ENCODE measurements at places on chromosomes 3 and 15.

DNA sequence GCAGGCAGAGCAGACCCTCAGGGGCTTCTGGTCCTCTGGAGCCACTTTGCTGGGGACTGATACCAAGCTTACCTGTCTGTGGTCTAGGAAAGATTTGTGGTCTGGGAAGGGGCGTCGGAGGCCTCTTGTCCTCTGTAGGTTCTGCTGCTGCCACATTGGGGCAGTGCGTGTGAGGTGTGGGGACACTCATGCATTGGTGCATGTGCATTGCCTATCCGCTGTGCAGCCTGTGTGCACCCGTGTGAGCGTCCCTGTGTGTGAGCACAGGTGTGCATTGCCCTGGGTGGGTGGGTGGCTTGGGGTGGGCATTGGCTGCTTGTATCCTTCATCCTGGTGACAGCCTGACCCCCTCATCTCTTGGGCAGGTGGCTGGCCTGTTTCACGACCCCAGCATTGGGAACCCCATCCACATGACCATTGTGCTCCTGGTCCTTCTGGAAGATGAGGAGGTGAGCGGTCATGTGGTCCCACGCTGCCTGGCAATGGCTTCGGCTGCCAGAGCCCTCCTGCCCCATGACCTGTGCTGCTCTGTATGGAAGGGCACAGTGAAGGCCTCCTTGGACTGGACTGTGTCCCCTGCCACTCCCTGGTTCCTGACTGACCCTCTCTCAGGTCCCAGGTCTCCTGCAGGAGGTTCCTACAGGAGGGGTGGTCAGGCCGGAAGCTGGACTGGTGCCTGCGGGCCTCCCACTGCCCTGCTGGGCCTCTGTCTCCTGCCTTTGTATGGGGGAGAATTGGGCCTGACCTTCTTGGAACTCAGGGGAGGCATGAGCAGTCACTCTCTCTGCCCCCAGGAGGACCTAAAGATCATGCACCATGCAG is 41.5 kb downstream of the SAXO2 start:
- no peak for DNase-seq

- DNase-seq, result no peak
Observed at GRCh38 chr15:47548231-47548630, 169.1 kb upstream of the SEMA6D start.

DNA sequence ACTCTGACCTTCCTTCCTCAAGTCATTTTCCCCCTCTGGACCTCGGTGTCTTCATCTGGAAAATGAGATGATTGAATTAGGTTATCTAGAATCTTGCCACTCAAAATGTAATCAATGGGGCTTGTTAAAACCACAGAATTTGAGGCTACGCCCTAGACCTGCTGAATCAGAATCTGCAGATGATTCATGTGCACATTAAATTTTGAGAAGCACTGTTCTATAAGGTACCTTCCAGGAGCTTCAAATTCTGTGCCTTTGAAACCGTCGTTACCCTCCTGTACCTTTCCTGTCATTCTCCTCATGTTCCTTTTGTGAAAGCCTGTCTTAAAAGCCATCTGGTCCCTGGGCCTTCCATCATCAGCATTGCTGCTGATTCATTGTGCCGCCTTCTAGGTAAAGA is 172.4 kb upstream of the TOPAZ1 start:
- no peak for DNase-seq

DNA sequence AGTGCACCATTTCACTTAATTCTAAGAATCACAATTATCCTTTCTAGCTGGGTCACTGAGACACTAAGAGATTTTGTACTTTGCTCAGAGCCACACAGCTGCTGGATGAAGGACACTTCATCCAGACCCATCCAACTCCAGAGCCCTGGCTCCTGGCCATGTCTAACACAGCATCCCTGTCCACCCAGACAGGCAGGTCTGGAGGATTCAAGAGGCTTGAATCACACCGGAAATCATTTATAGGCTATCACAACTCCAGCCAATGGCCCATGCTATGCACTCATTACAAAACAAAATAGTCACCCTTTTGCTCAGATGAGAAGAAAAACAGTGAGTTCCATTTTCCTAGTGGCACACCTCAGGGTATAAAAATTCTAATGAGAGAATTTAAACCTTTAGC is 198.2 kb upstream of the LMCD1 start:
- DNase-seq, result no peak

DNA sequence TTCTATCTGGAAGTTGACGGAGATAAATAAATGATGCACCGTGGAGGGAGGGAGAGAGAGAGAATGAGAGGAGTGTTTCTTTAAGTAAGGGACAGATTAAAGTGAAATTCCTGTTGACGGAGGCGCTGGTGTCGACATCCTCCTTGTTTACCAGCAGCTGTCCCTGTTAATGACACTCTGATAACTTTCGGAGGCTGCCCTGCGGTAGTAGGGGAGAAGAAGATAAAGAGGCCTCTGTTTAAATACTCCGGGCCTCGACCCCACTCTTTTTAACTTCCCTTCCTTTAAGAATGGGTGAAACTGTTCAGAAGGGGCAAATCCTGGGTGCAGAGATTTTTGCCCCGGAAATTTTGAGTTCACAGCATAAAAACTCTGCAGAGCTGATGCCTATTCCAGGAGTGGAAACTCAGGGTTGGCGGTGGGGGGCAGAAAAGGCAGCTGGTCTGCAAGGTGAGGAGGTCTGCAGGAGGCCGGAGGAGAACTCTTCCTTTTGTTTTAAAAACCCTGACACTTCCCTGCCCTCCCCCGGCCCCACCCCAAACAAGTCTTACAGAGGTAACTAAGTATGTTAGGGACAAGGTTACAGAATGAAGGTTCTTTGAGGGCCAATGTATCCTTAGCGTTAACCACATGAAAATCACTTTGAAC is 276.6 kb upstream of the NR2F2 start:
- DNase-seq, result no peak

DNA sequence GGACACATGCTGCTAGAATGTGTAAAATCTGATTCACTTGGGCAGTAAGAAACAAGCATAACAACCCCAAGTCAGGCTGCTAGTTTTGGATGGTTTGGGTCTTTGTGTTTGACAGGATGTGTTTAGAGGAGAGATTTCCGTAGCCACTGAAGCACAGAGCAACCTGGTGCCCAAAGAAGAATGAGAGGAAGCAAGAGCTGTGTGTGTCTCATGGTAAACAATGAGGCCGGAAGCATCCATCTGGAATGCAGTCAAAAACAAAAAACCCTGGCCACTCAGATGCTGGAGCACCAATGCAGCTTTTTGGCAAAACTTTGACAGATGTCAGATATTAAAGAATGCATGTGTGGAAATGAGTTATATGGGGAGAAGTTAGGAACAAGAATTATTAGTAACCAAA is 39.4 kb upstream of the SNRK start:
- no peak for DNase-seq

DNA sequence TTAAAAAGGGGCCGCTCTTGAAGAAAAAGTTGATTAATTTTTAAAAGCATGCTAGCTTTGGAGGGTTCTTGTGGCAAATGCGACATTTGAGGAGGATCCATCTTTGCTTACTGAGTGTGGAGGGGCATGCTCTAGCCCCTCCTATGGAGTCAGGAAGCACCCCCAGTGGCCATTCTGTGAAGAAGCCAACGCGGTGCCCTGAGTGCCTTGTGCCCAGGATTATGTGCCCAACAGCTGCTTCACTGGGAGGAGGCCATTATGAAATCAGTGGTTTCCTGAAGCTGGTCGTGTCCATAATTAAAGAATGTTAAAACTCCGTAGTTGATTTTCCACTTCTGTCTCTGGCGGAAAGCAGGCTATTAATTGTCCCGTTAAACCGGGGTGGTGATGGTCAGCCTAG is 69.1 kb upstream of the TNFAIP8L3 start:
- DNase-seq, result no peak

GRCh38 chr15:58520464-58520863 is 88.7 kb downstream of the LIPC start:
- no peak for DNase-seq

DNA sequence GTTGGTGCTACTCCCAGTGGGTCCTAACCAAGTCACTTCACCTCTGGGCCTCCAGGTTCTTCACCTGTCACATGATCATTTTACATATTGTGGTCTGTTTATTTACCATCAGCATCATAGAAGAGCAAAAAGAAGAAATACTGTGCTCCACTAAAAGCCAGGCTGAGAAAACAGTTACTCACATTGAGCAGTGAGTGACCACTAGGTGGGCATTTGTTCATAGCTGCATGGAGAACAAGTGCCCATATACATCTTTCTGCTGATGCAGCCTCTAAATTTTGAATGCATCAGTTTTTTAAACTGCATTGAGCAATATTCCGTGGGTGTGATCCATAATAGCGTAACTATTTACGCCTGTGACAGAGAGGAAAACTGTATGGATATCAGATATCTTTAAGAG is 76.2 kb downstream of the DCUN1D1 start:
- no peak for DNase-seq

DNA sequence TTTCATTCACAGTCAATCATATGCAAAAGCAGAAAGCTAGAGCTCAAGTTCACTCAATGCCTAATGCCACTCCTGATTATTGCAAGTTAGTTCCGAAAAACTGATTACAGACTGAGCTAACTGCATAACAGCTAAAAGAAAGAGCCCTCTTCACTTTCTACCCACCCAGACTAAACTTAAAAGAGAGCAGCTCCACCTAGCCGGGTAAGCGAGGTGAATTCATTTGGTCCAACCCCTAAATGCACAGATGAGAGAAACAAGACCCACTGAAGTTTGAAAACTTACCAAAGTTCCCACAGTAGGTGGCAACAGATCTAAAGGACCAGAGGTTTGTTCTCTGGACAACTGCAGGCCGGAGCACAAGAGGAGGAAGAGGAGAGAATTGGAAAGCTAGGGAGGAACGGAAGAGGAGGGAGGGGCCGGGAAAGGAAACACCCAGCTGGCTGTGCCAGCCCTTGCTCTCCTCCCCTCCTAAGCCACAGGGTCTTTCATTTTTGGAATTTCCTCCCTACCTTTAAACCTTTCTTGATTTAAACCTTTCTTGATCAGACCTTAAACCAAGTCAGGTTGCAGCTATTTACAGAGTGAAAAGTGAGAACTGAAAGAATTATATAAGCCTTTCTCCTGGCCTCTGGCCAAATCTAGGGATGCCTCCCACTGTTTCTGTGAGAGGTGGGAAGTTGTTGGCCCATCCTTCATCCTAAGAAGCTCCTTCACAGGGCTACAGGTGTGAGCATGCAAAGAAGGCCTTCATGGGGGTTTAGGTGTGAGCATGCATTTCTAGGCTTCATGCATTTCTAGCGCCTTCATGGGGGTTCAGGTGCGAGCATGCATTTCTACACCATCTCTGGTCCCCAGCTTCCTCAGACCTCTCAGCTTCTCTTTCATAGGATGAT is 114.7 kb upstream of the LMOD3 start:
- no peak for DNase-seq

- no peak for DNase-seq
Observed at GRCh38 chr3:168659015-168659414, 563.3 kb upstream of the GOLIM4 start.

DNA sequence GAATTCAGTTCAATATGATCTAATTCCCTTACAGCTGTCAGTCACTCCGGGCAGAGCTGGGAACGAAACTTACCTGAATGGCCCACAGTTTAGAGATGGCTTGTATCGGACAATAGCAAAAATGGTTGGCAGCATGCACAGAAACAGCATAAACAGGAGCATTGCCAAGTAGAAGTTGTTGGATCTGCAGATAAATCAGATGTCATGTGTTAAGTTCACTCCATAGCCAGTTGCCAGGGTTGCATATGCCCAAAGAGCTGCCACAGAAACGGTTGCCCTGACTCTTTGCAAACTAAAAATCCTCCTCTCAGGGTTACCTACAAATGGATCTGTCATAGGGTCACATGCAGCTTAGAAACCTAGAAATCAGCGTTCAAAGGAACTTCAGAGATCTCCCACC is 15.4 kb upstream of the STARD5 start:
- no peak for DNase-seq

GRCh38 chr3:127226946-127227842 is 34.3 kb downstream of the PRR23E start:
- DNase-seq, result no peak

DNA sequence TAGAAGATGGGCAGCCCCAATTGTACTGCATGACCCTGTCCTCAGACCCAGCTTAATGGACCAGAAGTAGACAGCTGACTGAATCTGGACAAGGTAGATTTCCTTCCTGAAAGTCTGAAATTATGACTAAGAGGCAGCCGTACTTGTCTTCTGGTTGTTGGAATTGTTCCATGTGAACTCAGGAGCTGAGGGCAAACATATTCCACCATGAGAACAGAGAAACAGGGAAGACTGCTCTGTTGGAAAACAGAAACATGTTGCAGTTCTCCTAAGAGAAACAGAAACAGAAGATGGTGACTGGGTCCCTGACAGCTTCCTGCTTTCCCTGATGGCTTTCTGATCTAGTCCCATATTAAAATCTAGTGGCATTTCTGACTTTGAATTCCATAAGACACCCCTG is 24.1 kb downstream of the POPDC2 start:
- DNase-seq, result no peak

GRCh38 chr15:95829062-95829461 is 501.4 kb upstream of the NR2F2 start:
- DNase-seq, result no peak

GRCh38 chr3:169744366-169745054 is 20.4 kb downstream of the TERC start:
- DNase-seq, result no peak

GRCh38 chr15:33168444-33168843 is 26.1 kb downstream of the FMN1 start:
- no peak for DNase-seq

- DNase-seq, result no peak
Observed at GRCh38 chr3:126085841-126086240, 1.9 kb upstream of the SLC41A3 start.

DNA sequence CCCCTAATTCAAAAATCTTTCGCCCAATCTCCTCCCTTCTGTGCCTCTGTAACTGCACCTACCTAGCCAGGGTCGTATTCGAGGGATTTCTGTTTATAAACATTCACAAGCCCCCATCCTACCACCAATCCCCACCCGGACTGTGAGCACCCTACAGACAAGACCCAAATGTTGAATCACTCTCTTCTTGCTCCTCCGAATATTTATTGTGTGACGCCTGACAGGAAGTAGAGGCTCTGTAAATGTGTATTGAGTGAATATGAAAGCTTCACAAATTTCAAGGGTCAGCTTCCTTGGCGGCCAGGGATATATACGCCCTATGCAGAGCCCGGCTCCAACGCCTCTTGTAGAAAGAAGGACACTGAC is 1.6 kb downstream of the BDH1 start:
- DNase-seq, result no peak

GRCh38 chr15:60568914-60569391 is 90.0 kb upstream of the ICE2 start:
- DNase-seq, result no peak

GRCh38 chr15:59170295-59171066 is 36.2 kb upstream of the LDHAL6B start:
- no peak for DNase-seq

- no peak for DNase-seq
Observed at GRCh38 chr3:140719841-140720614, 42.2 kb downstream of the TRIM42 start.

GRCh38 chr3:133054586-133054985 is 16.4 kb downstream of the TMEM108 start:
- DNase-seq, result no peak

DNA sequence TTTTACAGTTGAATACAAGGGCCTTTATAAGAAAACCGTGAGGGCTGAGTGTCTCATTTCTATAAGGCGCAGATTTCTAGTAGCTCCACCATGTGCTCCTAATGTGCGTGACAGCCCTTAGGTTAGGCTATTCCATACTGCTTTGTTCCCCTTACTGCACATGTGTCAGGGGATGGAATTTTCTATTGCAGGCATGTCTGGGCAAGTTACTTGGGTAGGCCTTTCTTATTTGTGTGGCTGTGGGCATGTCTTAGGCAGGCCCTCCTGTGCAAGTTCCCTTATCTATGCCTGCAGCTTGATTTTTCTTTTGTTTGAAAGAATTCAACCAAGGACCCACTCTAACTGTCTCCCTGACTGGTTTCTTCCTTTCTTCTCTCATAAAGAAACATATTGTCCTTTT is 434.2 kb upstream of the CNTN3 start:
- no peak for DNase-seq

GRCh38 chr3:48684480-48685143 is 1.1 kb downstream of the NCKIPSD start:
- peak; percentile 55 for DNase-seq
